ENCODE measurements at places on chromosomes 11 and 22.

DNA sequence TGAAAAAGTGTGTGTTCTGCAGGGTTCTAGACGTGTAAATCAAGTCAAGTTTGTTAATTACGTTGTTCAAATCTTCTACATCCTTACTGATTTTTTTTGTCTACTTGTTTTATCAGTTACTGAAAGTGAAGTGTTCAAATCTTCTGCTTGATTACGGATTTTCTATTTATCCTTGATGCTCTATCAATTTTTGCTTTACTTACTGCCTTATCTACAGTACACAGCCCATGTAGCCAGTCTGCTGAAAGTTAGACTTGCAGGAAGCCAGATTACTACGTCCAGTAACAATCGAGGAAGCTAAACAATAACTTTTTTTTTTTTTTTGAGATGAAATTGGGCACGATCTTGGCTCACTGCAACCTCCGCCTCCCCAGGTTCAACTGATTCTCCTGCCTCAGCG, 15.6 kb upstream of the C11orf24 start:
- DNase-seq: no peak

DNA sequence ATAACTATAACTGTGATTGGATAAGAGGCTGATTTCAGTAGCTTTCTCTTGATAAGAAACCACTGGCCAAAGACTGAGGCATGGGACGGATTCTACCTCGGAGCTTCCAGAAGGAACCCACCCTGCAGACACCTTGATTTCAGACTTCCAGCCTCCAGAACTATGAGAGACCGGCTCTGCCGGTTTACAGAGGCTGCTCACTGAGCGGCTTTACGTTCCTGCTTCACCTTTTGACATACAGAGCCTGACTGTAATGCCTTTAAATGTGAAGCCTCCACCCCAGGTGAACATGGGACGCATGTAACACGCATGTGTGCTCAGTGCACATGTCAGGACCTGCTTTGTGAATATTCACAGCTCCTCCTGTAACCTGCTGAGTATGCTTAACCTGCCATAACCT, 361.5 kb downstream of the CTTN start:
- DNase-seq: no peak

- DNase-seq: no peak
Measured at GRCh38 chr22:37518509-37519267, 527 bp downstream of the CARD10 start.

DNA sequence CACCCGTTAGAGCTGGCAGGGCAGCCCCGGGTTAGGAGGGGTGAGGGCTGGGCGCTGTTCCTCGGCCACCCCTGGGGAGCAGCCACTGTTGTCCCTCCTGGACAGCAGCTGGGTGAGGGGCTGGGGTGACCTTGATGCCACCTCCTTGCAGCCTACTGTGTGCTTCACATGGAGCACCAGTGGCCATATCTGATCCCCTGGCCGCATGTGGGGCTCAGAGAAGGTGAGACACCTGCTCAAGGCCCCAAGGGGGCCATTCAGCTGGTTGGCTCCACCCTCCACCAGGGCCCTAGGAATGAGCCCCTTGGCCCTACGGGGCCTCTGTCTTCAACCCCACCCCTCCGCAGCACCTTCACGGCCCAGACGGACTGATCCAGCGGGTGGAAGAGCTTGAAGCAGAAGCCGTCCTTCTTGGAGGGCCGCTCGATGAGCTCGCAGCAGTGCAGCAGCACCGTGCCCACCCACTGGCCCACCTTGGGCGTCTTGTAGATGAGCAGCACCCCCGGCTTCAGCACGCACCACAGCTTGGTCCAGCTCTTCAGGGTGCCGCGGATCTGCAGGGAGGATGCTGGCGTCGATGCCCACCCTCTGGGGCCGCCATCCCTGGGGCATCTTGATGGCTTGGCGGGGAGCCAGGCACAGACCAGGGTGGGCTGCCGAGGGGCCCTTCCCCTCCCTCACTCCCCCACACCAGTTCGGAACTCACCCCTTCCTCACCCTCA, 44.9 kb downstream of the OSBPL5 start:
- DNase-seq: no peak

GRCh38 chr11:64268025-64268892, 16.2 kb downstream of the BAD start:
- no peak for DNase-seq

GRCh38 chr11:114088216-114088615, 28.7 kb downstream of the ZBTB16 start:
- DNase-seq: no peak

DNA sequence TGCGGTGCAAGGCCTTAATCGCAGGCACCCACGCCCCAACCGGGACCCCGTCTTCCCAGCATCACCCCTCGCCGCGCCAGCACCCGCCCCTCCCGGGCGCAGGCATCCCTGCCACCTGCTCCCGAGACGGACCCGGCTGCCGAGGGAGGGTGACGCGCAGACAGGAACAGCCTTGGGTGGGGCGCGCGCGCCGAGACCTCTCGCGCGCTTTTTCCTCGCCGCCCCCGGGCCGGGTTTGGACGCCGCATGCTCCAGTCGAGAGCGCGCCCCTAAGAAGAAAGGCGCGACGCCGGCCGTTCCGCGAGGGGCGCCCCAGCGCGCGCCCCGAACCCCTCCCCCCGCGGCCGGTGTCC, 504 bp downstream of the CFL1 start:
- no peak for DNase-seq

DNA sequence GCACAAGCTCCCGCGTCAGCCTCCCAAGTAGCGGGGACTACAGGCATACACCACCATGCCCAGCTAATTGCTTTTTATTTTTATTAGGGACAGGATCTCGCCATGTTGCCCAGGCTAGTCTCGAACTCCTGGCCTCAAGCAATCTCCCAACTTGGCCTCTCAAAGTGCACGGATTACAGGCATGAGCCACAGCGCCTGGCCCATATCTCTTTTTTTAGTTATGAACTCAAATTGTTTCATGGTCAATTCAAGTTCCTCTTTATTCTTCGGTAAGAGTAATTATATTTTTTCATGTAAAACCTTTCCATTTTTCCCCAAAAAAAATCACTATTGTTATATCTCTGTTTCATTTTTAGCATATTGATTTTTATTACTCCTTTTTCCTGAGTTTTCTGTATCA, 25.5 kb downstream of the FCHSD2 start:
- DNase-seq: no peak

GRCh38 chr11:103536335-103536722, 427.1 kb downstream of the DYNC2H1 start:
- no peak for DNase-seq

DNA sequence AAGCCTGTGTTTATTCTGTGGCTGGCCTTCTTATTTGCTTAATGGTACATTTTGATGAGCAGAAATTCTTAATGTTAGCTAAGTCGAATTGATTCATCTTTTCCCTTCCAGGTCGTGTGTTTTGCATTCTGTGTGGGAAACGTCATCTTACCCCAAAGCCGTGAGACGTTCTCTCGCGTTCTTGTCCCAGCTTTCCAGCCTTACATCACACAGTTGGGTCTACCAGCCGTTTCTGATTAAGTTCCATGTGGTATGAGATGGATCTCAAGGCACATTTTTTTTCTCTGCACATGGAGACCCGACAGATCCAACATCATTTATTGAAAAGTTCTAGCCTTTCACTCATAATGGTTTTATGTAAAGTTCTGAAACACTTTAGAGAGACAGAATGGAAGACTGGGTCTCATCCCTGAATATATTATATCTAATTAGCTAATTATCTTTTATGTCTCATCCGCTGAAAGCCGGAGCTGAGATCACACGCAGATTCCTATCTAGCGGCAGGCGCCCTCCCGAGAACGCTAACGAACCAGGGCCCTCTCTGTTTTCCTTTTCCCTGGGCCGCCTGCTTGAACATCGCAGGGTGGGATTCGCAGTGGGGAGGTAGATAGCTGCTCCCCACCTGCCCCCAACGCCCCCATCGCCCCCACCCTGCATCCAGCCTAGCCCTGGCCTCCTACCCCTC, 1162.2 kb downstream of the BRD1 start:
- no peak for DNase-seq

- DNase-seq: no peak
Measured at GRCh38 chr22:45503050-45503815, 550 bp downstream of the FBLN1 start.

DNA sequence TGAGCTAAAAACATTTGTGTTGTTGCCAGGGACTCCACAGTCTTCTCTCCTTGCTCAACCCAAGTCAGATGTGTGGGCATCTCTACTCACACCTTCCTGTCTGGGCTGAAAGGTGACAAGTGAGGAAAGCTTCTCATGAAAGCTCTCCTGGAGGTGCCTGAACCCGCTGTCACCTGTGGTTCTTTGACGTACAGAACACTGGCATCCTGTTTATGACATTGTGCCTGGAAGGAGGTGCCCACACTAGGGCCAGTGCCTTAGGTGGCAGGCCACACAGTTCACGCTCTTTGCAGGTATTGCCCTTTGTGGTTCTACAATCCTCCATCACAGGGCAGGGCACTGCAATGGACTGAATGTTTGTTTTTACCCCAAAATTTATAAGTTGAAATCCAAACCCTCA, 108.5 kb downstream of the CD44 start:
- DNase-seq: no peak

DNA sequence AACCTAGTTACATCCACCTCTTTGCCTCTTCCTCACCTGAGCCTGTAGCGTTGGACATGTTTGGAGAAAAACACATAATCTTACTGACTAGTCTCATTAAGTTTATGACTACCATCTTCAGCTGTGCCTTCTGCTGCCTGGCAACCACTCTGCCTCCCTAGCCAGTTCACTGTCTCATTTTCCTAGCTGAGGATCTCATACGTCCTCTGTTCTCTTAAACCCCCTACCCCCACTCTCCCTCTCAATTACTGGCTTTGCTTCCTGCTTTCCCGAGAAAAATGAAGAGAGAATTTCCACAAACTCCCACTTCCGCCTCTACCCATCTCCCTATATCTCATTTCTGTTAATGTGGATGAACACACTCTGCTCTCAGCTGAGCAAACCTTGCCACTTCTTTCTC, 239.3 kb upstream of the POU2AF2 start:
- DNase-seq: no peak

GRCh38 chr11:34549271-34549670, 35.7 kb upstream of the ELF5 start:
- no peak for DNase-seq

DNA sequence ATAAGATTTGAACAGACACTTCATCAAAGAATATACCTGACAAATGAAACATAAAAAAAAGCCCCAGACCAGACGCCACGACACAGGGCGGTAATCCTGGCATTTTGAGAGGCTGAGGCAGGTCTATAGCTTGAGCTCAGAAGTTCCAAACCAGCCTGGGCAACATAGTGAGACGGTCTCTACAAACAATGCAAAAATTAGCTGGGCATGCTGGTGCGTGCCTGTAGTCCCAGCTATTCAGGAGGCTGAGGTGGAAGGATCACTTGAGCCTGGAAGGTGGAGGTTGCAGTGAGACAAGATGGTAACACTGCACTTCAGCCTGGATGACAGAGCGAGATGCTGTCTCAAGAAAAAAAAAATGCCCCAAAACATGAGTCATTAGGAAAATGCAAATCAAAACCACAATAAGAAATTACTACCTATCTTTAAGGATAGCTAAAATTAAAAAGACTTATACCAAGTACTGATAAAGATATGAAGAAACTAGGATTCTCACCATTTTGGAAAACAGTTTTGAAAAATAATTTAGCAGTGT, 91.7 kb upstream of the GRAMD1B start:
- DNase-seq: no peak

DNA sequence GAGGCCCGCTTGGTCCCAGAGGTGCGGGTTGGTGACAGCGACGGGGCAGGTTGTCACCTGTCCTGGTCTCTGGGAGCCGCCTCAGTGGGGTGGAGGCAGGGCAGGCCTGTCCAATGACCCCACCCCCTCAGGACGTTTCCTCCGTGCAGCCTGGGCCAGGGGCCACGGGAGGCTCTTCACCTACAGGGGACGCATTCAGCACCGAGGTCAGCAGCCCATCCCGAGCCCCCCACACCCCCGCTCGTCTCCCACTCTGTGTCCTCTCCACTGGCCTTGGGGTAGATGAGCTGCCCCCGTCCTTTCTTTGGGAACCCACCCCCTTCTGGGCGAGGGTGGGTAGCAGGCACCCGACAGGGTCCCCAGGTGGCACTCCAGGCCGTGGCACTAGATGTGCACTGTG, 35.7 kb downstream of the BRSK2 start:
- DNase-seq: no peak

DNA sequence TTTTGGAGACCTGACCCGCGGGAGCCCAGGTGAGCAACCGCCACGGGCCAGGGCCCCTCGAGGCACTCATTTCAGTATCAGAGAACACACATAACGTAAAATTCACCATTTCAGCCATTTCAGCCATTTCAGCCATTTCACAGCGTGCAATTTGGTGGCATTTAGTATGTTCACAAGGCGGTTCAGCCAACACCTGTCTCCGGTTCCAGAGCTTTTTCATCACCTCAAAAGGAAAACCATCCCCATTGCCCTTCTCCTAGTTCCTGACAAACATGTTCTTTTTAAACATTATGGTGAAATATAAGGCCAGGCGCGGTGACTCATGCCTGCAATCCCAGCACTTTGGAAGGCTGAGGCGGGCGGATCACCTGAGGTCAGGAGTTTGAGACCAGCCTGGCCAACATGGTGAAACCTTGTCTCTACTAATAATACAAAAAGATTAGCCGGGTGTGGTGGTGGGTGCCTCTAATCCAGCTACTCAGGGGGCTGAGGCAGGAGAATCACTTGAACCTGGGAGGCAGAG, 119.3 kb downstream of the KCNQ1 start:
- no peak for DNase-seq

DNA sequence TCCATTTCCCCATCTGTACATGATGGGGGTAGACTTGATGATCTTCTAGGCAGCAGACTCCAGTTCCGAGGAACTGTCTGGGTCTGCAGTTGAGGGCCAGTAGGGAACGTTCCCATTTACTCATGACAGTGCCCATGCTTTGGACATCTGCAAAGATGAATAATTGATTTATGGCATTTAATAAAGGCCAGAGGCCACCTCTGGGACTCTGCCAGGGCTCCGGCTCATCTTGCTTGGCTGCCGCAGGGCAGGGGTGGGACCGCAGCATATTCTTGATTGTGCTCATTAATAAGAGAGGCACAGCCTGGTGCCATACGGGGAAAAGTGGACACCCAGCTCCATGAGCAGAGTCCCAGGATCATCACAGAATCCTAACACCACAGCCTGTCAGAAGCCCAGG, 28.1 kb upstream of the KLHL35 start:
- no peak for DNase-seq

DNA sequence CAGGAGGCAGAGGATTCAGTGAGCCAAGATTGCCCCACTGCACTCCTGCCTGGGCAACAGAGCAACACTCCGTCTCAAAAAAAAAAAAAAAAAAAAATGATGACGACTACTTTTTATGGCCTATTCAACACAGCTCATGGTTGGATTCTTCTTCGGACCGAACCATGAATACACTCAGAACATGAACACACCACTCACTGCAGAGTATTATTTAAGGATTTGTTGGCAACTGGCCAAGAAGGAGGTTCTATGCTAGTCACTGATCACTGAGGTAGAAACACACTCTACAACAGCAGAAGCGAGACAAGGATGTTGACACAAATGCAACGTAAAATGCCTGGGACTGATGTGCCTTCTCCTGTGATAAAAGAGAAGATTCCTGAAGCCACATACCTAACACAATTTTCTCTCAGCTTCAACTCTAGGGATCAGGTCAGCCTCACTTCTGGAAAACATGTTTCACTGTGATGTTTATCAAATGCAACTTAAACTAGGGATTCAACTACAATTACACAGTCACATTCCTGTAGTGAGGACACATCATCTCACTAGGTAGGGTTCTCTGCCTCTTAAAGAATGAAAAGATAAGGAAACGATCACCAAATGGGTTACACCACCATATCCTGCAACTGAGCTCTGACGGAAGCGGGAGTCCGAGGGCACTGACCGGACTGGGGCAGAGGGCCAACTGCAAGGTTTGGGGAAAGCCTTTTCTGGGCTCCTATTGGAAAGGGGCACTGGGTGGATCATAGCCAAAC, 82.5 kb downstream of the SGSM3 start:
- DNase-seq: no peak

- no peak for DNase-seq
Measured at GRCh38 chr11:2580571-2581001, 119.2 kb downstream of the KCNQ1OT1 start.
